ENCODE measurements at places on chromosomes 3 and 15.

DNA sequence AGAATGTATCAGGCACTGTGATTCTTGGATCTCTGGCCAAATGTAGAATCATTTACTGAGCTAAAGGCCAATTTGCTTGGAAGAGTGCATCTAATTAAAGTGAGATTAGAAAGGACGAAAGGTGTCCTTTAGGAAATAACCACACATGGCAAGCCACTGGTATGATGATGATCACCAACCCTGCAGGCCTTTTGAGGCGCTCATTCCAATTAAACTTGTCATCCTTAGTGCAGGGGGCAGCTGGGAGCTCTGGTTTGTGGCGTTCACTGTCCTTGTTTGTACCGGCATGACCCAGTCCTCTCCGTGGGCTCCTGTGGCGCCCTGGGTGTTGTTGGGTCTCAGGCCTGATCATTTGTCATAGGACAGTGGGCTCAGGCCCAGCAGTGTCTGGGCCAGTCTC, 11.0 kb downstream of the LIMD1 start:
- DNase-seq, result no peak

DNA sequence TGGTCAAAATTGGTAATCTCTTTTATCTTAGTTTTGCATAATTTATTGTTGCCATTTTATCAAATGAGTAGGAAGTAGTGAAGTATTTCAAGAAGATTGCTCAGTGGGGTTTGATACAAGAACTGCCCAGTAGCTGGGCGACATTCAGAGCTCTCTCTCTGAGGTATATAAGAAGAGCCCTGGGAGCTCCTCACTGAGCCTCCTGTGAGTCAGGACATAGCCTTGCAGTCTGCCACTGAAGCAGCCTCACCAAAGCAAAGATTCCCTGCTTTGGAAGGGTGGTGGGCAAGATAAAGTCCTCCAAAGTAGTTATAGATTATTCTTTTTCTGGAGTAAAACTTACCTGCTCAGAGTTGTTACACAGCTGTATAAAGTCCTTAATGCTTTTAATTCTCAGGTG, 26.1 kb downstream of the SKIL start:
- no peak for DNase-seq

GRCh38 chr3:191020730-191021396, 158.4 kb upstream of the GMNC start:
- no peak for DNase-seq

DNA sequence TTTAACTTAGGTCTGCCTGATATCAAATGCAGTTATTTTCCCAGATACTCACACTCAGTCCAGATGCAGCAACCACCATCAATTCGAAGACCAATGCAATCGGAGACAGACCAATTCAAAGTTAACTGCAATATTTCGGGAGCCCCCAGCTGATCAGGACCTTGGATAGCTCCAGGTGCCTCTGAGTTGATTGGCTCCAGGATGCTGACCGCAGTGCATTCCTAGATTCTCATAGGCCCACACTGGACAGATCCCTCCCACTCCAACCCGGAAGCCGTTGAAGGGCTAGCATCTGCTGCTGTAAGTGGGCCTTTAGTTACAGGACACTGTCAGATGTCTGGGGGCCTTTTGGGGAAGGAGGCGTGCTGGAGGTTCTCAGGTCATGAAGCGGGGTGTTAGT, 89.5 kb upstream of the ATP2B2 start:
- DNase-seq, result no peak

GRCh38 chr3:71083726-71084131, 499.8 kb downstream of the FOXP1 start:
- no peak for DNase-seq

DNA sequence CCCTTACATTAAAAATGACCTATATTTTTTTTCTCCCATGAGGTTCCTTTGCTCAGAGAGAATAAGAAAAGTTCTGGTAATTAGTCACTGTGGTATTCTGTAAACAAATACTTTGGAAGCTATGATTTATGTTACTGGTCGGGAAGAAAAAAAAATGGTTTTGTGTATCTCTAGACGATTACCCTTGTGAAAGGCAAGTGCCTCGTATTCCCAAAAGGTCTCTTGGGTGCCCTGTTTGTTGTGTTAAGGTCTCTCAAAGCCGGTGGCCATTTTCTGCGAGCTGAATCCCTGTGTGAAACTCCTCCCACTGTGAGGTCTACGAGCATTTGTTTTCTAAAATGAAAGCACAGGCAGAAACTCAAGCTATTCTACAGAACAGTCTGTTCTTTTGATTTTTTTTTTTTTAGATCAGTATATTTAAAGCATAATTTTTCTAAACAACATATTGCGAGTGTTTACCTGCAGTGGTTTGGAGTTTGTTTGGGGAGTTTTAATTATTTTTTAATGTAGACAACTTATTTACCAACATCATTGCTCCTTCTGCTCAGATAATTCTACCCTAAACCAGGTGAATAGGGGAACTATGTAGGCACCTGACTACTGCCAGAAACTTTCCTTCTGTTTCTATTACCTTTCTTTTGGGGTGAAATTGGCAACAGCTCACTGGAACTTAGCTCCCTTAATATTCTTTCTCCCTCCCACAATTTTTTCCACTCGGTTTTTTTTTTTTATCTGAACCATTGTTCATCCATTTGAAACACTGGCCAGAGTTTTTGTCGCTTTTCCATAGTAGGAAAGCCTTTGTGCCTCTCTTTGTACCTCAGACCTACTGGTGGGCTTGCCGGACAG, 44.0 kb downstream of the ZBTB38 start:
- DNase-seq, result peak; percentile 45

DNA sequence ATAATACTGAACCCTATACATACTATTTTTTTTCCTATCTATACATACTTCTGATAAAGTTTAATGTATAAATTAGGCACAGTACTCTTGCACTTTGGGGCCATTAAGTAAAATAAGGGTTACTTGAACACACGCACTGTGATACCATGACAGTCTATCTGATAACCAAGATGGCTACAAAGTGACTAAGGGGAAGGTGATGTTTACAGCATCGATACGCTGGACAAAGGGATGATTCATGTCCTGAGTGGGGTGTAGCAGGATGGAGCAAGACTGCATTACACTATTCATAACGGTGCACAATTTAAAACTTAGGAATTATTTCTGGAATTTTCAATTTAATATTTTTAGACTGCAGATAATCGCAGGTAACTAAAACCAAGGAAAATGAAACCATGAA, 30.0 kb upstream of the SLC2A2 start:
- DNase-seq, result no peak

DNA sequence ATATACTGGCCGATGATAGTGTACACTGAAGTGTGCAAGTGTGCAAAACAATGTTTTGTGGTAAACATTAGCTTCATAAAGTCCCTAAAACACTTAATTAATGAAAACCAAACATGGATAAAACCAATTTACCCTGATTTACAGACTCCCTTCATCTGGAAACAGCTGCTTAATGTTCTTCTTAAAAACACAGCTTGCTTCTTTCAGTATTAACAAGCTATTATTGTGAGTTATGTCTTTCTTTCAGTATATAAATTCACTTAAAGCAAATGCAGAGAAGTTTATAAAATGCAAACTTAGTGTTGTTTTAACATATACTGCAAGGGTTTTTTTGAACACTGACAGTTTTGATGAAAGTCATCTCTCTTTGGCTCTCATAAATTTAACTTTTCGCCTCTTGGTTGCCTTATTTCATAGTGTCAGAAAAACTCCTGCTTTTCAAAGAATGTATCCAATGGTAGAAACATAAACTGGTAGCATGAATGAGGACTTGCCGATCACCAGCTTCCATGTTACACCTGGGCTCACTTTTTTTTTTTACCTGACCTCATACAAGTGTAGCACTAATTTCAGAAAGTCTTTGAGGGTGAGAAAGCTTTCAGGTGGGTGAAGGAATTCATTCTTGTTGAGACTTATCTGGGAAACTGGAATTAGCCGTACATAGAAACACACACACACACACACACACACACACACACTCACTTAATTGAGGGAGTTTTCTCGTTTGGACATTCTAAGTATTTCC, 532.2 kb downstream of the ROBO2 start:
- DNase-seq, result no peak

DNA sequence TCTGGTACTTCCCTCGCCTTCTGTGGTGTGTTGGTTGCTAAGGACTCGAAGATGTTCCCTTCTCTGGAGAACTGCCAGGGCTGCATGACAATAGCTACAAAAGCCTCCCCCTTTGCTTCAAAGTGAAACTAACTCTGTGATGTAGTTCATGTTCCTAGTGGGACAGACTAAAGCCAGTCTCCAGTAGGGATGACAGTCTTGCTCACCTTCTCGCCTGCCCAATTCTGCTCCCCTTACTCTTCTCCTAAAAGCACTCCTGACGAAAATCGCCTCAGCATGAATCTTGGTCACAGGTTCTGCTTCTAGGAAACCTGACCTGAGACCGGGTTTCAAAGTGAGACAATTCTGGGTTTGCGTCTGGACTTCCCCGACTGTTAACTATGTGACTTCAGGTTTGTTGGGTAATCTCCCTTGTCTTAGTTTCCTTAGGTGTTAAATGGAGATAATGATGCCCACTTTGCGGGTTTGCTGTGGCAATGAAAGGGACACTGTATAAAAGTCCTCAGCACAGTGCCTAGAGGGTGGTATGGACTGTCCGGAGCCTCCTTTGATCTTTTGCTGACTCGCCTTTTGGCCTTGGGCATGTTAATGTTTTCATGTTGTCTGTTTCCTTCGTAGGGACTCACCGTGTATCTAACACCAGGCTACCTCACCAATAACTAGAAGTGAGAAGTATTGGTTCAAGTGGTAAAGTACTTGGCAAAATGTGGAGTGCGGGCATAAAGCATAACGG, 24.9 kb upstream of the THRB start:
- no peak for DNase-seq

DNA sequence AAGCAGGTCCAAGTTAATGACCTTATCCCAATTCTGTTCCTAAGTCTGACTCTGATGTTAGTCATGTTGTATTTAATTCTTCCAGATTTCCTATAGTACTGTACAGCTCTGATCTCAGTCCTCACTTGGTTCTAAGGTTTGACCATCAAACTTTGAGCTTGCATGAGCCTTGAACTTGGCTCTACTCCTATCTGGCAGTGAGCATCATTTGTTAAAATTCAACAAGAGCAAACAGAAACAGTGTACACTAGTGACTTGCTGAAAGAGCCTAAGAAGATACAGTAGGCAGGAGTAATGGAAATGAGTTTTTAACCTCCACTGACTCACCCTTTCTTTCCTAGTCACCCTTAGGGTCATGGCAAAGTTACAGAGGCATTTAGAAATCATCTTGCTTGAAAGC, 451.1 kb upstream of the TPRG1 start:
- DNase-seq, result no peak

GRCh38 chr15:82680200-82681102, 29.2 kb downstream of the AP3B2 start:
- no peak for DNase-seq

DNA sequence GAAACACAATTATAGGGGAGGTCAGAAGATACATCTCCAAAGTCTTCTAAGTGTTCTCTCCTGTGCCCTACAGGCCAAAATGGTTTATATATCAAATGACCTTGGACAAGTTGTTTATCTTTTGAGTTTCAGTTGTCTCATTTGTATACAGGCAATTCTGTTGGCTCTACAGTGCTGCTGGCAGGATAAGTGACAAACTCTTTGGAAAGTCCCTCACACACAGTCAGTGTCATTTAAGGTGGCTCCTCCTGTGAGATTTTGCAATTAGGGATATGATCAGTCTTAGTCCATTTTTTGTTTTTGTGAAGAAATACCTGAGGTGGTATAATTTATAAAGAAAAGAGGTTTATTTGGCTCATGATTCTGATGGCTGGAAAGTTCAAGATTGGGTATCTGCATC, 1035.8 kb upstream of the CFAP20DC start:
- no peak for DNase-seq

GRCh38 chr3:192875971-192876565, 41.6 kb downstream of the MB21D2 start:
- no peak for DNase-seq

GRCh38 chr15:67854358-67854757, 14.5 kb upstream of the RNU6-1 start:
- DNase-seq, result no peak

GRCh38 chr3:55364421-55364820, 122.7 kb downstream of the WNT5A start:
- DNase-seq, result no peak

DNA sequence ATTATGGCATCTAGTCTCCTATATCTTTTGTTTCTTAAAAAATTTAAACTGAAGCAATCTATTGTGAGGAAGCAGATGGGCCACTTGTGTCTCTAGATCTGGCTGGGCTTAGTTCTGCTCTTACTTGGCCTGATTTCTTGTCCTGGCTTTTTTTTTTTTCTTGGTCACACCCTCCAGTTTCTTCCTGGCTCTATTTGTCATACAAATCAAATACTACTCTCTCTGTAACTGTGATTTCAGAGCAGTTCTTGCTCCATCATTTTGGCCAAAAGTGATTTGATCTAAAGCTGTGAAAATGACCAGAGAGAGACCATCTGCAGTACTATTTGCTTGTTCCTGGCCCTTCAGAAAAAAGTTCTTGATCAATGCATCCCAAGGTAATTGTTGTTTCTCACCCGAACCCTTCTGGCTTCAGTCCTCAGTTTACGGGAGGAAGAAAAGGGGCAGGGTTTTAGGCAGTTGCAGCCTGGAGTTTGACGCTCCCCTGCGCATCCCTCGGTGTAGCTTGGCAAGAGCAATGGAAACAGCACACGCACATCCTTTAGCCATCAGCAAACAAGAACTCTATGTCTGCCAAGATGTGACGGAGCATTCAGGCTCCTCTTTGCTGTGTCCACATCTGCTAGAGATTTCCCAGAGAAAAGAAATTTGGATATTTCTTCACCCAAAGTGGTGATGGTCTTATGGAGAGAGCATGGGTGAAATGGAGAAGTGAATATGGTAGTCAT, 31.6 kb downstream of the CHST2 start:
- DNase-seq, result no peak

- DNase-seq, result no peak
Observed at GRCh38 chr3:193052354-193053045, 134.8 kb upstream of the MB21D2 start.

GRCh38 chr15:77673866-77674265, 41.2 kb upstream of the LINGO1 start:
- no peak for DNase-seq

Data from T1000 (cell line).